ENCODE measurements at places on chromosomes 5 and 9.

DNA sequence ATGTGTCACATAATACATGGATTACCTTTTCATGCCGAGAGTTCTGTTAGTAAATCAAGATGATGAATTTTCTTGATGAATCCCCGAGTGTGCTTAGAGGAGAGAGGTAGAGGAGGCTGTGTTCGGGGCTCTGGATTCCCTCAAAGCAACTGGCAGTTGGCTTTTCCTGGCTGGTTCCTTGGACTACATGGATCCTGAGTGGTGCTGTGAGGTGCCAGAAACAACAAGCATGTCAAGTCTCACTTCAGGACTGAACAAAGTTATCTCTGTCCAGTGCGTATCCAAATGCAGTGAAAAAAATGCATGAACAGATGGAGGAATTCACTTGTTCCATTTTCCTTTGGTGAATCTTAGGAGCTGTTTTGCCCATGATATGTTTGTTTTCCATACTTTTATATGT, 231.7 kb downstream of the FBXL7 start:
- no peak for DNase-seq

GRCh38 chr5:150764530-150764929, 5.7 kb upstream of the DCTN4 start:
- no peak for DNase-seq

DNA sequence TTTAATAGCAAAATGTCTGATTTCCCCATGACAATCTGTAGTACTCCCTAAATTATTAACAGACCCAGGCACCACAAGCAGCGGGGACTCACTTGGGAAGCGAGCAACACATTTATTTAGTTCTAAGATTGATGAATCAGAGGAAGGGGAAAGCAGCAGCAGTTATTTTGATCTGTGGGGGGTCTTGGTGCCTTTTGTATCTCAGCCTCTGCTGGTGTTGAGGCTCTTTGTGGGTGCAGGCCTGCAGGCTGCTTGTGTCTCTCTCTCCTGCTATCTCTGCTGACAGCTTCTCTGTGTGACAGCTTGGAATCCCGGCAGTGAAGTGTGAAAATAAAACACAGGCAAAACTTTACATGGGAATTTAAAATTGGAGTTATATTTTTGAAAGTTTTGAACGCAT, 878.2 kb upstream of the DMAC1 start:
- no peak for DNase-seq

DNA sequence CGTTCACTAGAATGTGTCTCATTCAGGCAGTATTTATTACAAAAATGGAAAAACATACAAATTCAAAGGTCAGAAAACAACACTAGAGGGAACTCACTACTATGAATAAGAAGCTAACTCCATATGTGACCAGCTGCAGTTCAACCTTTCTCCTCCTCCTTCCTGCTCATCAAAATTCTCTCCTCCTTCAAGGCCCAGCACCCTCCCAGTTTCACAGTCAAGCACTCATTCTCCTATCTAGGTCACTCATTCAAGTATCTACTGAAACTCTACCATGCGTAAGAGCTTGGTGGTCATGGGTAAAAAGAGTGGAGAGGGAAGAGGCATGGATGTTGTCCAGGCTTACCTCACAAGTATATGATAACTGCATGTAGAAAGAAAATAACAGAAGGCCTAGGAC, 27.7 kb downstream of the ECPAS start:
- no peak for DNase-seq

GRCh38 chr5:135846311-135846710, 11.8 kb downstream of the SLC25A48 start:
- no peak for DNase-seq

- DNase-seq = no peak
Observed at GRCh38 chr5:78182838-78183237, 111.7 kb downstream of the AP3B1 start.

- peak; percentile 19 for DNase-seq
Observed at GRCh38 chr5:154418344-154418820, 27.4 kb upstream of the SAP30L start.

GRCh38 chr5:132069994-132070393, 3.6 kb upstream of the CSF2 start:
- no peak for DNase-seq

- DNase-seq = peak; percentile 25
Observed at GRCh38 chr5:125372694-125373631, 626.5 kb upstream of the ZNF608 start.

GRCh38 chr5:139422307-139422893, 16.9 kb downstream of the DNAJC18 start:
- DNase-seq = peak; percentile 49

DNA sequence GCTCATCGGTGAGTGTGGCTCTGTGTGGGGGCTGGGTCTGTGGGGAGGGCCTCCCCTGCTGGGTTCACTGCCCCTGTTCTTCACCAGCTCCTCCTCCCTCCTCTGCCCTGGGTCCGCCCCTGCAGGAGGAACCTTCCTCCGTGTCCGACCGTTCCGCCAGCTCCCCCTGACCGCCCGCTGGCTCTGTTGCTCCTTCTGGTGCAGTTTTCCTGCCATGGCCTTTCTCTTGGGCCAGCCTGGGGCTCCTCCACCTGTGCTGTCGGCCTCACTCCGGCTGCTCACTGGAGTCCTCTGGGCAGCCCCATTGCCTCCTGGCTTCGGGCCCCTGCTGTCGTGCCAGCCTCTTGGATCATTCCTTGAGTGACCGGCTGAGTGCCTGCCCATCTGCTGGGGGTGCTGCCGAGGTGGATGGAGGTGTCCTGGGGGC, 12.3 kb downstream of the RNU6ATAC start:
- DNase-seq = no peak

- DNase-seq = peak; percentile 18
Observed at GRCh38 chr9:105656131-105656921, 5.9 kb upstream of the TAL2 start.

DNA sequence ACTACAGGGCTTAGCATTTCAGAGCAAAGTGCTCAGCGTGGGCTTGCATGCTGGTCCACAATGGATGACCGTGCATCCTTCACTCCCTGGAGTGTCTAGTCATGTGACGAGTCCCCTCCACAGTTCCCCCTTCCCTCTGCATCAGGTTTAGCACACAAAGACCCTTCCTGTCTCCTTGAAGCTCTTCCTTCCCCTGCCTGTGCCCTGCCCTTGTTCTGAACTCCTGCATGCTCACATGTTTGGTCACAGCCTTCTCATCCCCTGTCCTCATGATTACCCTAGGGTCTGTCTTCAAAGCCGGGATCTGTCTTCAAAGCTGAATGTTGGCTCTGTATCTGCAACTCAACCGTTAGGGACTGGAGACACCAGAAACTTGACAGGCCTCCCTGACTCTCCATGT, 388.9 kb downstream of the SEMA5A start:
- DNase-seq = no peak

- DNase-seq = no peak
Observed at GRCh38 chr9:136239983-136240330, 5.7 kb downstream of the QSOX2 start.

- DNase-seq = no peak
Observed at GRCh38 chr5:135587721-135588663, 9.2 kb upstream of the CXCL14 start.

DNA sequence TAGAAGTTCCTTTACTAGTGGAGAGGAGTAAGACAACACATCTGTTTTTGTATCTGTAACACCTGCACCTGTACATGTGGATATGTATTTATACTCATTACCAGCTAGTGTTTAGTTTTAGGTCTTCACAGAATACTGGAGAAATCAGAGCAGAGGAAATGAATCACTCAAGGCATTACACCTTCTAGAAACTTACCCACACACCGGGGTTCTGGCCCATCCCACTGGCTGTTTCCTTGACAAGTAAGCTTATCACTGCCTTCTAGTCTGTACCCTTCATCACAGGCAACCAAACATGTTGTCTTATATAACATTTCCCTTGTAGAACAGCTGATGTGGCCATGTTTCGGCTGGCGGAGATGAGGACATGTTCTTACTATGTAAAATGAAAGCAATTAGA, 76.7 kb downstream of the SVEP1 start:
- no peak for DNase-seq

GRCh38 chr9:33143241-33143661, 23.9 kb downstream of the B4GALT1 start:
- DNase-seq = no peak

DNA sequence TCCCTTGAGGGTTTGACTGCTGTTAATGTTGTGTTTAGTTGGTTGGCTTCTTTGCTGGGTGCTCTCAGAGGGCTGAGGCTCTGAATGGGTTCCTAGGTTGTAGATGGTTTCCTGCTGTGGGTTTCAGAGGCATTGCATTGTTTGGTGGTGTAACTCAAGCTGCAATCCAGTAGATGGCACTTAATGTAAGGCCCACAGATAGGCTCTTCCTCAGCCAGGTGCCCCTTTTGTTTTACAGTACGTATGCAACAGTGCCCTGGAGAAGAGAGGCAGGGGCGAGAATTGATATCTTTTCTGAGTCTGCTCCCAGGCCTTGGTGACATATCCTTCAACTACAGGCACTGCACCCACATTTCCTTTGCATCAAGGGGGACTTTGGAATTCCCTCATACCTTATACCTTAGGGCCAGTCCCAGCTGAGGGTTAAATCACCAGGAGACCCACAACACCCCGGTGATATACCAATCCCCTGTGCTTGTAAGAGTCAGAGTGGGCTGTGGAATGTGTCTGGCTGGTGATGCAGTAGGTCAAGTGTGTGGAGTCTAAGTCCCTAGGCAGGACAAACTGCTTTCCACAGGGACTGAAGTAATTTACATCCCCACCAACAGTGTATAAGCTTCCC, 7.0 kb upstream of the UGT3A2 start:
- no peak for DNase-seq

DNA sequence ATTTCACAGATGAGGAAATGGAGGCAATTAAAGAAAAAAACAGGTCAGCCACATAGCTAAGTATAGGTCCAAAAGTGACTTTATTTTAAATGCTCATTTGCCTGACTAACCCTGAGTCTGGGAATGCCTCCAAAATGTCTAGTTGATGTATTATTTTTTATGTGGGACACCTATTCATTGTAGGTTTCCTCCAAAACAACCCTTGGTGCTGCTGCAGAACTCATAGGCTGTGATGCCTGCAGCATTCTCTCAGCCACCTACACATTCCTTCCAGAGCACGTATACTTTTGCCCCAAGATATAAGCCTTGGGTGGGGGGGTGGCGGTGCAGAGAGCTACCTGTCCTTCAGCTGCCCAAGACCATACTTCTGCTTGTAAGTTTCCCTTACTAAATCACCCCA, 77.4 kb downstream of the MSX2 start:
- DNase-seq = no peak

DNA sequence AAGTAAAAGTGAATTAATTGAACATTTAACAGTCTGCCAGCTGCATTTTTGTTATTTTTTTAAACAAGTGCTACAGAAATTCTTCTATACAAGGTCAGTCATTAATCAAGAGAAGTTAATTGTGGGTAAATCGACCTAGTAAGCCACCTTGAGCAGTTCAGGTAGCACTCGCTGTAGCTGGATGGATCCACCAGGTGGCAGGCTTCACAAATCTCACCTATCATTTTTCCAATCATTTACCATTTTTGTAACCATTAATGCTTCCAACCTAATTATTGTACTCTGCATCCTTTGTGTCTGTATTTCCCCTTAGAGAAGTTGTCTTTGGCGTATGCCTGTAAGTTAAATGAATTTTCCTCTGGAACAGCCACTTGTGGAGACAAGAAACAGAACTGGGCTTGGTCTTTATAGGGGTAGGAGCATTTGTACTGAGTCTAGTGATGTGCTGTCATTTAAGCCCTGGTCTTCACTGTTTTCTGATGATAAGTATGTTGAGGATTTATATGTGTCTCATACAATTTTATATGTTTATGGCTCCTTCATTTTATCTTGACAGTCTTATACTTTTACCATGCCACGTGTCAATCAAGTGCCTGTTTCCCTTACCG, 39.5 kb downstream of the CD180 start:
- no peak for DNase-seq

GRCh38 chr9:130299785-130300615, 34.4 kb downstream of the HMCN2 start:
- DNase-seq = no peak

DNA sequence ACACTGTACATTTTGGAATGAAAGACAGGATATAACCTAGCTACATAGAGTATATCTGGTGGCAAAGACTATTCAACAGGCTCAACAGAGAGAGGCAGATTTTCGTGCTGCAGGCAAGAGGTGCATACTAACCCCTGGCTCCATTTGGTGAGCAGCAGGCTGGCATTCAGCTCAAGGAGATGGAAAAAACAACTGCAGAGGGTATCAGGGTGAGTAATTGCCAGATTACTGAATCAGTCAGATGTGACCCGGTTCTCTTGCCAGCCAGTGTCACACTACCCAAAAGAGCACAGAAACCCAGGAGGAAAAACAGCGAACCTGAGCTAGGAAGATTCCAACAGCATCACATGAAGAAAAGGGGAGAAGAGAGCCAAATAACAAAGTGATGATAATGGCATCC, 130.4 kb upstream of the PRLR start:
- no peak for DNase-seq

GRCh38 chr5:28156981-28157380, 1118.6 kb upstream of the CDH9 start:
- no peak for DNase-seq

DNA sequence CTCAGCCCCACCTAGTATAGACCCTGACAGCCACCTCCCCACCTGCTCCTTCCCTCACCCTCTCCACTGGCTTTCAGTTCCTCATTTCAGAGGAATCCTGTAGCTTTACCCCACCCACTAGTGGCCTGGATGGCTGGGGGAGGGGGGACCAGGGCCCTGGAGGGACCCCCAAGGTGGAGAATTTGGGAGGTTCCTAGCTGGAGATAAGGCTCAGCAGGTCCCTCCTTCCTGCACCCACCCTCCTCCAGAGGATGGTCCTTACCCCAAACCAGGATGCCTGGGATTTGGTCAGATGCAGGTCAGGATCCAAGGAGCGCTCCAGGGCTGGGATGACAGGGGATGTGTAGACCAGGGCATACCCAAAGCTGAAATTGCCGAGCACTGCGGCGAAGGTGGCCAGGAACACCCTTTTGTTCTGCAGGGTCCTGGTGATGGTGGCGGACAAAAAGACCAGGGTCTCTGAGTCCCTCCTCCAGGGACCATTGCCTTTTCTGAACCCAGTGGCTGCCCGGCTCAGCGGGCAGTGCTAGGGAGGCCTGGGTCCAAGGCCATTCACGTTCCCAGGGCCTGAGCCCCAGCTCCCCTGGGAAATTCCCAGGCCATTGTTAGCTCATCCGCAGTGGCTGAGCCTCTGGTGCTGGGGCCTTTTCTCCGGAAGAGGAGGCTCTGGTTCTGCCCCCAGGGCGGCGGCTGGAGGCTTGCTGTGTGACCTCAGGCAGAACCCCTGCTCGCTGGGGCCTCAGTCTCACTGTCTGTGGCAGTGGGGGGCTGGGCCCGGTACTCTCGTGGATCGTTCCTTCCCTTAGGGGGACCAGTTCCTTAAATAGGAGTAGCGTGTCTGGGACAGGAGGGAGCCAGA, 678 bp downstream of the SLC2A6 start:
- DNase-seq = no peak

- DNase-seq = no peak
Observed at GRCh38 chr9:36100532-36100931, 36.0 kb upstream of the GLIPR2 start.

GRCh38 chr5:176413255-176413565, 3.1 kb downstream of the CLTB start:
- DNase-seq = no peak
